ENCODE measurements at places on chromosomes 12 and 14. TPM values are rescaled to one million over a fixed set of nuclear protein-coding genes. Genes with fewer than 3 reads are reported as not detected.

C14orf93 gene
- polyA plus RNA-seq: 11.5 TPM

DNA sequence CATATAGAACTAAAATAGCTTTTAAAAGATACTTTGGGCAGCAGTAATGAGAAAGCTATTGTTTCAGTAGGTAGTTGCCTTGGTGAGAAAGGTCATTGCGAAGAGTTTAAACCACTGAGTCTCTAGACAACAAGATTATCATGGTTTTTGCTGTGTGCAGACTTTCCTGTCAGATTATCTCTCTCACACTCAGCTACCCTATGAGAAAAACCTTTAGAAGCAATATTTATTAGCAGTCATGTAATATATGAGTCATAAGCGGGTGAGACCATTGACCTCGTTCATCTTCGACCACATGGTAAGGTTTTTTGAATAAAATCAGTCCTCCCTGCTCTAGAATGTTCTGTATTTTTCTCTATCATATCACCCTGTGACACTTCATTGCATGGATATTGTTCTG lies 59.9 kb downstream of the GPR65 start:
- DNase-seq: no peak

- no peak for DNase-seq
These were observed 142.1 kb downstream of the KIF21A start for GRCh38 chr12:39300799-39301198.

DNA sequence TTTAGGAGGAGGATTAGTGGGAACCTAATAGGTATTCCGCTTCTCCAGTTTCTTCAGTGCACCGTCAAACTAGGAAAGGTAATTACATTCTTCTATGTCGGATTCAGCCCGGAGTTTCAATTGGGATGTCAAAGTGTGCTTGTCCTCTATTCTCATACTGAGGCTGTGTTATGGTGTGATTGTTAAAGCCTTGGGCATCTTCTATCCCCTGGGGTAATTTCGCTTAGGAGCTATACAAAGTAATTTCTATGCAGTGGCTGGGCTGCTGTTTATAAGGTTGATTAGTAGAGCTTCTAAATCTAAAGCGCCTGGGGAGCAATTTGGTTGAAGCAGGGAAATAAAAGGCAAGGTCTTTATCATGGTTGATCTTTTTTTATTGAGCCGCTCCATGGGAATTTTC lies 399.6 kb downstream of the ZFP36L1 start:
- no peak for DNase-seq

GRCh38 chr12:55933169-55933798 lies 2.3 kb downstream of the DGKA start:
- no peak for DNase-seq

GRCh38 chr12:32120419-32120818 lies 13.8 kb downstream of the BICD1 start:
- DNase-seq: no peak

- no peak for DNase-seq
These were observed 11.7 kb downstream of the TUBA1C start for GRCh38 chr12:49276304-49277290.

EGLN3 gene
- 64.8 TPM for polyA plus RNA-seq

Measured in muscle of back (tissue), 13 donors.